H7 (cell line): ENCODE measurements at places on chromosomes 11 and 22.

GRCh38 chr11:1926156-1927025, 6.9 kb downstream of the TNNT3 start:
- DNase-seq: peak; percentile 48

DNA sequence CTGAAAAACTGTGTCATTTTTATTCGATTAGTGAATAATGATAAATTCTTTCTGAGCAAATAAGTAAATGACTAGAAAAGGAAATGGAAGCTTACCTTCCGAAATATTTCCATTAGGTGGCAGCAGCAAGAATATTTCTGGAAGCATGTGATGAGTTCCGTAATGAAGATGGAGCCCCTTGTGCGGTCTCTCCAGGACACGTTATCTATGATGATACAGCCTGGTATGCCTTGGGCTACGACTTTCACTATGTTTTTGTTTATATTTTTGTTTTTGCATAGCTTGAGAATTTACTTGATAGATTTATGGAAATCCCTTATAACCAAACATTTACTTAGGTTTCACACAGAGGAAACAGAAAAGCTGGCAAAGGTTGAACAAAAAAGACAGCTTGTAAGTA, 25.7 kb downstream of the CASP5 start:
- no peak for DNase-seq

- DNase-seq: peak; percentile 36
Measured at GRCh38 chr22:46023558-46023981, 46.6 kb upstream of the WNT7B start.

GRCh38 chr11:84250834-84251613, 964.9 kb upstream of the CCDC90B start:
- no peak for DNase-seq

- no peak for DNase-seq
Measured at GRCh38 chr11:111745719-111746504, 20.3 kb downstream of the PPP2R1B start.

DNA sequence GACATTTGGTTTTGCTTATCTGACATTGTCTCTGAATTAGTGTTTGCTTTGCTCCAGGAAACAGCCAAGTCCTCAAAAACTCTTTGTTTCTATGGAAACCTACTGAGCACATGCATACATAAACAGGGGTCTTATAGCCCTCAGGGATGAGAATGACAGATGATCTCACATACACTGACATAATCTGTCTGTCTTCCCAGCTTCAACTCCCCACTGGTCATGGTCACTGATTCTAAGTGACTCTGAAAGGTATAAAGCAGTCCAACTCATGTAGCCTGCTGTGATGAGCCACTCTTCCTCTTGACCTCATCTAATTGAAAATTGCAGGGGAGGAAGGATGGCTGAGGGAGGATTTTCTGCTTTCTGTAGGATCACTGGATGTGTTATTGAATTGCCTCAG, 12.6 kb downstream of the ZNF143 start:
- DNase-seq: no peak

DNA sequence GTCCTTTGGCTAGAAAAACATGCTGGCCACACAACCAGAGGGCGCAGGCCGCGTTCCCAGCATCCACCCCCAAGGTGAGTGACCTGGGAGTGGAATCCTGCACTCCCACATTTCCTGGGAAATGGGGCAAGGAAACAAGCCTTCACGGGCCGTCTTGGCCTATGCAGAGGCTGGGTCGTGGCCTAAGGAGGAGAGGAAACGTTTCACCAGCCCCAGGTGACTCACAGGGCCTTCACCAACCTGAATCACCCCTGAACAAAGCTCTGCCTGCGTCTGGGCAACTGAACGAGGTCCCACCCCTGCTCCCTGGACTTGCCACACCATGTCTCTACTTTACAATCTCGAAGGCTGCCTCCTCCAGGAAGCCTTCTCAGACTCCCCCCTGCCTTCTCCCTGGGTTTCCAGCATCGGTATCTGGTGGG, 13.2 kb downstream of the MYH9 start:
- DNase-seq: no peak

- peak; percentile 1 for DNase-seq
Measured at GRCh38 chr11:116171271-116172140, 601.3 kb downstream of the BUD13 start.

DNA sequence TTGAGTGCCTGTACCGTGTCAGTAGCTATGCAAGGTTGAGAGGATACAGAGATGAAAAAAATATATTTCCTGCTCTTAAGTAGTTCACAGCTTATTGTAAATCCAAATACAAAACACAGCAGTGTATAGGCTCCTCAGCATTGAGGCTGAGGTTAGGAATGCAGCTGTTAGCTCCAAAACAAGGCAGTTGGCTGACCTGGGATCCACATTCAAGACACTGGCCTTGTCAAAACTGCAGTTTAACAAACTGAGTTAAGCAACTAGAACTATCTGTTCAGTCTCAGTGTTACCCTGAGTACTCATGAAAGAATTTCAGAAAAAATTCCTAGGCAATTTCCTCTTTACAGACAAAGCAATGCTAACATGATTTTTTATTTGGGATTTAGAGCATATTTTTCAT, 42.8 kb downstream of the REXO2 start:
- peak; percentile 7 for DNase-seq

DNA sequence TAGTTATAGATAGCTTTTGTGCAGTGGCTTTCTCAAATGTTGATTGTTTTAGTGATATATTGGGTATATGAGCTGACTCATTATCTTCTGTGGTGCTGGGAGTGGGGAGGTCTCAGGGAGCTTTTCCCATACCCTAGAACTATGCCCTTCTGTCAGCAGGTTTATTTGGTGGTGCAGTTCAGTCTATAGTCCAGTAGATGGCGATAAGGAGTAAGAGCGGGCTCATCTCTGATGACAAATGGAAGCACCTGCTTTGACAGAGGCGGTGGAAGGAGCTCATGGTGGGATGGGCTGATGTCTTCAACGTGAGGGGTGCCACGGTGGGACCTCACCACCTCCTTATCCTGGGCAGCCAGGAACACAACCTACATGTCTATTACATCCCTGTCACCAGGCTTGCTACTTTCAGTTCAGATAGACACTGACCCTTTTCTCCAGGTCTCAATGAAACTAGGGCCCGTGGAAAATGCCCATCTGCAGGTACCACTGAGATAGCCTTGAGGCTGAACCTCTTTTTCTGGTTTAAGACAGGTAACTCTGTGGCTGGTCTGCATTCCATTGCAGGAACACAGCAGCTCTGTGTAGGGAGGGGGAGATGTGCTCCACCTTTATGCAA, 13.0 kb upstream of the OR6A2 start:
- peak; percentile 67 for DNase-seq

- no peak for DNase-seq
Measured at GRCh38 chr11:133982876-133983275, 26.1 kb upstream of the IGSF9B start.

DNA sequence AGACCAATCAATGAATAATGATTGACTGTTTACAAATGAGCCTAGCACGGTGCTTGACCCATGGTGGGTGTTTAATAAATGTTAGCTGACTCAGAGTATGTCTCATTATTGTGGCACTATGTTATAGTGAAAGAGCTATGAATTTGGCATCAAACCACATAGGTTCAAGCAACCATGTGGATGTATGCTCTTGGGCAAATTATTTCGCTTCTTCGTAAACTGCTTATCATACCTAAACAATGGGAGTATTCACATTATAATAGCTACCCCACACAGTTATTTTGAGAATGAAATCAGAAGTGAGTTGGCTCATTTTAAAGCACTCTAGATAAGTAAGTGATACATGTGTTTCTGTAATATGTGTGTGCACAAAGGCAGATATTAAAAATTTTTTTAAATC, 118.7 kb upstream of the HSD17B12 start:
- no peak for DNase-seq

DNA sequence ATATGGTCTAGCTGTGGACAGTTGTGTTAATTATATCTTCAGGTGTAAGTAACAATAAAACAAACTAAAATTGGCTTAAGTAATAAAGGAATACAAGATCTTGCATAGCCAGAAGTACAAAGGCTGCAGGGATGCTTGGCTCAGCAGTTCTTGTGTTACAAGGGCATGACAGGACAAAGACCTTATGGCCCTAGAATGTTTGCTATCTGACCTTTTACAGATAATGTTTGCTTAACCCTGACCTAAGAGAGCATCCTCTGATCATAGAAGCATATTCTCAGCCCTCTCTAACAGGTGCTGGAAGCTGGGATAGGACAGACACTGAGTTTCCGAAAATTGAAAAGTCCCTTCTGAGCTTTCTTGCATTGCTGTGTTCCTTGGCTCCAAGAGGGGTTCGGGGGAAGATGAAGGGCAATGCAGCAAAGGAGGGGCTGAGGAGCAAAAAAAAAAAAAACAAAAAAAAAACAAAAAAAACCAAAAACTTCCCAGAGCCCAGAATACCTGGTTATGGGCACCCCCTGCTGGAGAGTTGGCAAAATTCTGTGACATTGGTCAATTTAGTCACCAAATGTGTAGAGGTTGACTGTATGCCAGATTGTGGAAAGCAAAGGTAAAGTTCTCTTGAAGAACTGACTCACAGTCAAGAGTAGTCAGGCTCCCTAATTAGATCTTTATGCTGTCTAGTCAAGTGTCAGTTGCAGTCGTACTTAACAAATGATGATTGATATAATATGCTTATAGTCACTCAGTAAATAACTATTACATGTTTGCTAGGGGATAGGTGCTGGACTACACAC, 10.4 kb upstream of the HIKESHI start:
- DNase-seq: peak; percentile 58

- no peak for DNase-seq
Measured at GRCh38 chr22:40728731-40729189, 49.5 kb downstream of the MCHR1 start.

DNA sequence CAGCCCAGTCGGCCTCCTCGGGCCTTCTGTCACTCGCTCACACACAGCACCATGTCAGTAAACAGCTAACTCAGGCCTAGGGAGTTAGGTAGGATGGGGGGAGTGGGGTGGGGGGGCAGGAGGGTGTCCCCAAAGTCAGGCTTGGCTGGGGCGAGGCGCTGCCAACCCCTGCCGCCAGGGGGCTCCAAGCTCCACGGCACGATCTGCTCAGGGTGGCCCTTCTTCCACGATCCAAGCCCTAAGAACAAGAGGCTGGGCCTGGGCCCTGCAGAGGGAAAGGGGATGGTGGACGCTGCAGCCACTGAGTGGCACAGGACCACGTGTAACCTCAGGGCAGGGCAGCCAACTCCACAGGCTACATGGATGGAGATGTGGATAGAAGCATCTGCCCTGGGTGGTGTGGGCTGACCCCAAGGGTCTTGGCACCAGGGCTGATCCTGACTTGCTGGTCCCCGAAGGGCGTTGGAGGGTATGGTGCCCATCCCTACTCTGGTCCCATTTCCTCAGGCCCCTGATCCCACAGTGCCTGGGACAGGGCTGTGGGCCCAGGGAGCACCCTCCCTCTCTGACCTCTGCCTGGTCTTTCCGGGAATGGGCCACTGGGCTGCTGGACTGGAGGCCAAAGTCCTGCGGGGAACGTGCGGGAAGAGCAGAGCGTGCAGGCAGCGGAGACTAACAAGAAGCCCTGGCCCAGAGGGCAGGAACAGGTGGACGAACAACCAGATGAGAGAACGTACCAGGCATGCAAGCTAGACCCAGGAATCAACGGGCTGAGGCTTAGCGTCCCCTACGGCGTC, 29.1 kb upstream of the TXNRD2 start:
- peak; percentile 96 for DNase-seq

DNA sequence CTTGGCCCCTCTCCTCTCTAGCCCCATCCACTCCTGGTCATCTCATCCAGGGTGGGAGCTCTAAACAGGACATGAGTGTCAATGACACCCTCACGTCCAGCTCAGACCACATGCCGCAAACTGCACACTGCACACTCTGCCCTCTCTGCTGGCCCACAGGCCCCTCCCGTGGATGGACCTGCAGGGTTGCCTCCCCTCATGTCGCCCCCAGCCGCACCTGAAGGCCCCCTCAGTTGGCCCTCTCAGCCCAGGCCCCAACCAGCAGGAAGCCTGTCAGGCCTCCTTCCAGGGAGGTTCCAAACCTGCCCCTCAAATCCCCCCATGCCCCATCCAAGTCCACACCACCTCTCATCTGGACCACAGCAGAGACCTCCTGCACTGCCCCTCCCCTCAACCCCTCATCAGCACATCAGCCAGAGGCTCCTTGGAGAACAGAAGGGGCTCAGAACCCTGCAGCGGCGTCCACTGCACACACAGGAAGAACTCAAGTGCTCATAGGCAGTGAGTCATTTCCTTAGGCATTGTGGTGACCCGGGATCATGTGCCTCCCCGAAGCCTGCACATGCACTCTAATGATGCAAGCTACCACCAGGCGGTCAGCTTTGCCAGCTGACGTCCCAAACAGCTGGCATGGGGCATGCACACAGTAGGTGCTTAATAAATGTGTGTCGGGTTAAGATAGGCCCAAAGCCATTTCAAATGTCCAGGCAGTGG, 12.9 kb upstream of the CDKN1C start:
- no peak for DNase-seq

DNA sequence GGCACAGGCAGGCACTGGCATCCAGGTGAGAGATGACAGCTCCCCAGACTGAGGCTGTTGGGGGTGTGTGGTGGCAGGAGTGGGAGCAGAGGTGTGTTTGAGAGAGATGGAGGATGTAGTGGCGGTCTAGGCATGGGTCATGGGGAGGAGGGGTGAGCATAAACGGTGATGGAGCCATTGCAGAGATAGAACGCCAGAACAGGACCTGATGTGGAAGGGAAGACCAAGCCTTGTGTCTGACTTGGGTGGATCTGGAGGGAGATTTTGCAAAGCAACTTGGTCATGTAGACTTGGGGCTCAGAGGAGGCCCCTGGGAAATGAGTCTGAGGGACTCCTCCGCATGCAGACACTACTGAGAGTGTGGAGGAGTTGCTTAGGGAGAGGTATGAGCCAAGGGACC, 50.0 kb upstream of the CLDN5 start:
- DNase-seq: no peak

- DNase-seq: no peak
Measured at GRCh38 chr11:132704781-132705375, 827.4 kb downstream of the OPCML start.

DNA sequence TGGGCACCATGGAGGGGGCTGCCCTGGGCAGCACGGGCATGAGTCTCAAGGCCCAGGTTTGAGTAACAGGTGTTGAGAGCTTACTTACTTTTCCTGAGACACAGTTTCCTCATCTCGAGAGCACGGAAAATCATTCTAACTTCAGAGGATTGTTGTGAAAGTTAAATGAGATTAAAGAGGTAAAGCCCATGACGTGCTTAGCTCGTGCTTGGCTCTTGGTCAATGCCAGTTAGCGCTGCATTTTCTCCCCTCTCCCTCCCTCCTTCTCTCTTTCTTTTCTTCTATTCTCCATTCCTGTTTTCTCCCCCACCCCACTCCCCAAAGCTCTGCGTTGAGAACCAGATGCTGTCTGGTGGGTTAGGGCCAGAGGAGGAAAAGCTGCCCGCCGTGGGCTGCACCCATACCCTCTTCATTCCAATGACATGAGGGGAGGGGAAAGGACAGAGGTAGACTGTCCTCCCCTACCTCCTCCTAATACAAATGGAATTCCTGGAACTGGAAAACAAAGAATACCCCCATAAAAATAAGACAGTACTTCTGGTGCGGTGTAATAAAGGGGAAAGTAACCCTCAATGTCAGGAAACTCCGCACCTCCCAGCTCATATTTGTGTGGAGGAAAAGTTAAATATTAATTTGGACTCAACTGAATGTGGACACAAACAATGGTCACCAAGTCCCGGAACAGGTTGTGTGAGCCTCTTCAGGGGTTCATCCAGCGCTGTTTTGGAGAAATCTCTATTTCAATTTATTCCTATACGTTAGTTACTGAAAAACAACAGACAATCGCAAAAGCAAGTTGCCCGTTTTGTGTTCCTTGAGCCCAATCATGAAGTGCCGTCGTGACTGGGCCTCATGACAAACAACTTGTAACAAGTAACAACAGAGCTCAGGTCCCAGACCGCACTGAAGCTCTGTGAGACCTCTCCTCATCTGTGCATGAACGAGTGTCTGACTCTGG, 54.8 kb upstream of the B3GAT1 start:
- no peak for DNase-seq

GRCh38 chr11:67656278-67656922, 5.9 kb upstream of the ACY3 start:
- DNase-seq: peak; percentile 6
